ENCODE measurements at places on chromosomes 7 and 10. TPM values are rescaled to one million over a fixed set of nuclear protein-coding genes. Genes with fewer than 3 reads are reported as not detected.

PSD gene
- total RNA-seq, result 19.7 TPM

CYP2C19 gene
- not detected for total RNA-seq

CPED1 gene
- 10.5 TPM for total RNA-seq

RBM17 gene
- total RNA-seq, result 27.2 TPM
